ENCODE measurements at places on chromosomes 13 and 19.

DNA sequence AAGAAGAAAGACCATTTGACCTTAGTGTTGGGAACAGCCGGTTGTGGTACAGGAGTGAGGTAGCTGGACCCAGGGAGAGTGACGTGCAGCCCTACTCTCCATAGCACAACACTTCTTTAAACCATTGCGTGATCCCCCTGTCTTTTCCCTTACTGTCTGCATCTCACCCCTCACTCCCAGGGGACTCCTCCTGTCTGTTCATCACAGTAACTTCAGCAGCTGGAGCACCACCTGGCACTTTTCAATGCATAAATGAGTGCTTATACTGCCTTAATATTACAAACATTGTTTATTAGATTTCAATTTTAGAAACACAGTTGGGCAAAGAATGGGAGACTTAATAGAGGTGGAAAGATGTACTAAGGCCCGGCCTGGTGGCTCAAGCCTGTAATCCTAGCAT, 285.5 kb downstream of the UQCRFS1 start:
- no peak for DNase-seq

- no peak for DNase-seq
Observed at GRCh38 chr13:45674908-45675307, 27.2 kb upstream of the CBY2 start.

DNA sequence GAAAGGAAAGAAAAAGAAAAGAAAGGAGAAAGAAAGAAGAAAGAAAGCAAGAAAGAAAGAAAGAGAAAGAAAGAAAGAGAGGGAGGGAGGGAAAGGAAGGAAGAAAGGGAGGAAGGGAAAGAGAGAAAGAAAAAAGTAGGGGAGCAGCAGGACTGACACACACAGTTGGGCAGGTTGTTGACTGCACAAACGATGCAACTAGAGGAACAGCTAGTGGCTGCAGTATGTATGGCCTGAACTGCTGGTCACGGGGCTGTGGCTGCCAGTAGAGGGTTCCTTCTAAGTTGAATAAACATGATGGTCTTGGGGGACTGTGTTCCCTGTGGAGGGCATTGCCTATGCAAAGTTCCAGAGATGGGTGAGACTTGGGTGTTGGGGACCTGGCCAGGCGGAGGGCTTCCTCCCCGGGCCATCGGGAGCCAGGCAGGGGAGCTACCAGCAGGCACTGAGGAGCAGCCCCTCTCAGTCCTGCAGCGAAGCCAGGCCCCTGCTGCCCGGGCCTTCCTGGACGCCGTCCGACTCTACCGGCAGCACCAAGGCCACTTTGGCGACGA, 16.7 kb upstream of the COLGALT1 start:
- no peak for DNase-seq

DNA sequence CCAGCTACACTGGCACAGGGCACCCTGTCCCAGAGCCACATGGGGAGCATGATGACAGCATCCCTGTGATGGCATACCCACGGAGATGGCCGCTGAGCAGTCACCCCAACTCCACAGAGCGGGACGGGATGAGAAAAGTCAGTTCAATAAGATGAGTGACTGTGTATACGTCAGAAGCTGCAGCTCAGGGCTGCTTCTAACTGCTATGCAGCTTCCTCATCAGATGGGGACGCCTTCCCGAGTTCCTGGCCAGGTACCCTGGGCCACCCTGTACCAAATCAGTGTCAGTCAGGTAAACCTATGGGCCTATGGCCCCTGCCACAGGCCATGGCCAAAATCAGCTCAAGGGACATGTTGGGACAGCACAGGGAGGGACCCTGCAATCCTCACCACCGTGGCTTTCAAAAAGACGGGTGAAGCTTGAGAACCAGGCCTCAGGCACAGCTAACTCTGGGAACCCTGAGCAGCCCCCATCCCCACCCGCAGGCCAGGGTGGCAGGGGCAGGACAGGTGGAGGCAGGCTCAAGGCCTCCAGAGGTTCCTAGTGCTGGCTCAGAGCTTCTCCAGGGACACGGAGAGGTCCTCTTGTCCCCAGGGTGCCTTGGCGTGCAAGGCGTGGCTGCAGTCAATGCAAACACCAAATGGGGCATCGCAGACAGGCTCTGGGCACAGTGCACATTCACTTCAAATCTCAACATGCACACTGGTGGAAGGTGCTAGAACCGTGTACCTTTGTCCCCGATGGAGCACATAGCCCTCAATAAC, 122.4 kb downstream of the TUBA3C start:
- DNase-seq = no peak

Measured in H54 (cell line).